ENCODE measurements at places on chromosomes 16 and 17. TPM values are rescaled to one million over a fixed set of nuclear protein-coding genes. Genes with fewer than 3 reads are reported as not detected.

DNA sequence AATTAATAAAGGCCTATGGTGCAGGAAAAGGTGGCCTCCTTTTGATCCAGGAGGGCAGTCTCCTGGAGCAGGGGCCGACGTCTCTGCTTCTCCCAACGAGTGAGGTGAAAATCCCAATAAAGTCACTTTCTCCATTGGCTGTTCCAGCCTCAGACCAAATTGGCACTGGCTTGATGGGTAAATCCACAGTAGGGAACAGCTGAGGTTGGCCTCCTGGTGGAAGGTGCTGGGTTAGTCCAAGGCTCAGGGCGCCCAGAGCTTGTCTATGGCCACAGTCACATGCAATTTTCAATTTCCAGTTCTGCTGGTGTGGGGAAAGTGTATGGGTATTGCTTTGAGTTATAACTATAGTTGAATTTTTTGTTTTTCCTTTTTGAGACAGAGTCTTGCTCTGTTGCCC lies 79.0 kb downstream of the NETO2 start:
- no peak for ATAC-seq

- no peak for ATAC-seq
These were observed 1.1 kb upstream of the CDC27 start for GRCh38 chr17:47190243-47190642.

- ATAC-seq, result no peak
These were observed 13.5 kb upstream of the FBXO47 start for GRCh38 chr17:38980490-38981217.

Gene ANKRD40CL
- not detected for total RNA-seq

DNA sequence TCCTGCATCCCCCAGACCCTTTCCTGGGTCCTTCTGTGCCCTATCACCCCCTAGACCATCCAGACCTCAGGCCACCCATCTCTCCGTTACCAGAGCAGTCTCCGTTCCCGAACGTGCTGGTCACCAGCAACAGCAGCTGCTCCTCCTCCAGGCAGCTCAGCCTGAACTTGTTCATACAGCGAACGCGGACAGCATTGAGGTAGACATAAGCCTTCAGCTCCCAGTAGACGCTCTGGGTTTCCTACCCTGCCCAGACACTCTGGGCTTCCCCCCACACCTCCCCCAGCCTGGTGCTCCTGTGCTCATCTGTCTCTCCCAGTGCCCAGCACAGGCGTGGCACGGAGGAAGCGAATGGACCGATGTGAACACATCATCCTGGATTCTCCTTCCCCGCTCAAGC lies 41.6 kb upstream of the RNFT1 start:
- ATAC-seq, result no peak
